ENCODE measurements at places on chromosomes 1 and 21.
A peak's percentile ranks its signal among the peaks of the same experiment; 100 is the strongest.

GRCh38 chr21:33939226-33939625 is 23.6 kb upstream of the ATP5PO start:
- DNase-seq, result no peak

- no peak for DNase-seq
Measured at GRCh38 chr21:21034036-21034435, 35.8 kb downstream of the NCAM2 start.

DNA sequence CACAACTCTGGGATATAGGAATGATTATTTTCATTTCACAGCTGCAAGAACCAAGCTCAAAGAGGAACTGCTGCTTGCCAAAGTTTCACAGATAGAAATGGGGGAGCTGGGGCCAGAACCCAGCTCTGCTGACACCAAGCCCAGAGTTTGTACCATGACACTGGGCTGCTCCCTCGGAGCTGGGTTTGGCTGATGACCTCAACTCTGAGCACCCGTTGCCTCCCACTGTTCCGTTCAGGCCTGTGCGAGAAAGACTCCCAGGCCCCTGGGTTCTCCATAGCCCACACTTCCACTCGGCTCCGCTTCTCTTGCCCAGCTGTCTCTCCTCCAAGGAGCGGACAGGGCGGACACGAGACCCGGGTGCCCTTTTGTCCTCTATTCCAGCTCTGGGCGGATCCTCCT is 55.2 kb downstream of the NGF start:
- no peak for DNase-seq

DNA sequence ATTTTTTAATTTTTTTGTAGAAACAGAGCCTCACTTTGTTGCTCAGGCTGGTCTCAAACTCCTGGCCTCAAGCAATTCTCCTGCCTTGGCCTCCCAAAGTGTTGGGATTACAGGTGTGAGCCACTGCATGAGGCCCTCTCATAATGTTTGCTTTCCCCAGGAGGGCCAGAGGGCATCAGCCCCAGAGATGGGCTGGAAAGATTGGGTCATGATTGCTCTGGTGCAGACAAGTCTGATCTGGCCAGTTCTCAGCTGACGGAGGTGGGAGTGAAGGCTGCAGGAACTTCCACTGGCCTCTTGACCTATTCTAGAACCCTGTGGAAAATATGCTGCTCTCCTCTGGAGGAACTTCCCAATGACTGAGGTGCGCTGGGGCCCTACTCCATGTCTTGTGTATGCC is 43.4 kb upstream of the RD3 start:
- no peak for DNase-seq

DNA sequence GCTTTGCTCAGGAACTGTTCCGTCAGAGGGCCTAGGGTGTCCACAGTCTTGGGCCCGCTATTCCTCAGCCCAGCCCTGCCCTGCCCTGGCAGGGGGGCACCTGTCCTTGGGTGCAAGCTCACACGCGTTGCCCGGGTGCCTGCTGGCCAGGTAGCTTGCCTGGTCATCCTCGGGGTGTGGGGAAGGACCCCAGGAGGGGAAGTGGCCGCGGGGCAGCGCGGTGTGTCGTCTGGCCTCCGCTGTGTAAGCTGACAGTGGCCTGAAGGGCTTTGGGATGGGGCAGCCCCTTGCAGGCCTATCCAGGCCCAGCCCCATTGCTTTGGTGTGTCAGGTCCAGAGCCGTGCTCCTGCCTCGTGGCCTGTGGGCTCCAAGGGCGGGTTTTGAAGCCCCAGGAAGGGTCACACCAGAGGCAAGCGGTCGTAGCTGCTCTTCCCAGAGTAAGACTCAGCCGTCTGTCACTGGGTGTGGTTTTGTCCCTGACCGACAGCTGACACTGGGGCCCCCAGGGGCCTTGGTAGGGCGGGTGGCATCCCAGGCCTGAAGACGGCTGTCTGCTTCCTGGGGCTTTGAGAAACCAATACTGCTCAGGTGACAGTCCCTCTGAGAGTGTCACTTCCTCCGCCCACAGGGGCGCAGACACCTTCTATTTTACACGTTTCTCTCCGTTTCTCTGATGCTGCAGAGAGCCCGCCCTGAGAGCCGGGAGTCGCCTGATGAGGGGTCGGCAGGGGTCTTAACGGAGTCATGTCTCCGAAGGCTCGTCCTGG is 72.1 kb downstream of the SKI start:
- DNase-seq, result peak; percentile 47

DNA sequence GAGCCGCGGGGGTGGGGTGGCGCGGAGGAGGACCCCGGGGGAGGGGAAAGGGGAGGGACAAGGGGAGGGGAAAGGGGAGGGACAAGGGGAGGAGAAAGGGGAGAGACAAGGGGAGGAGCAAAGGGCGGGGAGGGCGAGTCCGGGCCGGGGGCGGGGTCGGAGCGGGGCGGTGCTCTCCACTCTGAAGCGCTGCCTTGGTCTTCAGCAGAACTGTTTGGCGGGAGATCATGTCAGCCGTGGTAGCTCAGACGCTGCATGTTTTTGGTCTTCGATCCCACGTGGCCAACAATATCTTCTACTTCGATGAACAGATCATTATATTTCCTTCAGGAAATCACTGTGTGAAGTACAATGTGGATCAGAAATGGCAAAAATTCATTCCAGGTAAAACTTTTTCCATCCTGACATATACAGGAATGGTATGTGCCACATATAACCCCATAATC is 420 bp downstream of the CFAP57 start:
- peak; percentile 73 for DNase-seq
